Endodermal cell (in vitro differentiated cells): ENCODE measurements at places on chromosomes 13 and 19.

- DNase-seq, result no peak
These were observed 1.2 kb downstream of the ACP5 start for GRCh38 chr19:11576227-11576626.

GRCh38 chr19:2731181-2731995, 8.4 kb downstream of the SLC39A3 start:
- DNase-seq, result no peak

- DNase-seq, result no peak
These were observed 25.1 kb downstream of the DOT1L start for GRCh38 chr19:2188708-2189385.

DNA sequence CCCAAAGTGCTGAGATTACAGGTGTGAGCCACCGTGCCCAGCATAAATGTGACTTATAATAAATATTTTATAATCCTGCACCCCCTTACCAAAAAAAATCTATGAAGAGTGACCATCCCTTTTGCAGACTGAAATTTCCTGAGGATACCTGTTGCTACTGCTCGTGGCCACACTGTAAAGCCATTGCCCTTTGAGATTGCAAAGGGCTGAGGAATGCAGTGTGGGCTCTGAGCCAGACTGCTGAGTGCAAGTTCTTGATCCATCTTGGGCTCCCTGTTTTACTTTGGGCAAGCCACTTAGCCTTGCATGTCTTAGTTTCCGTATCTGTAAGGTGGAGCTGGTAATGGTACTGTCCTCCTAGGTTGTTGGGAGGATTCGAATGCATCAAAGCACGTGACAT, 23.4 kb downstream of the SIPA1L3 start:
- DNase-seq, result no peak

DNA sequence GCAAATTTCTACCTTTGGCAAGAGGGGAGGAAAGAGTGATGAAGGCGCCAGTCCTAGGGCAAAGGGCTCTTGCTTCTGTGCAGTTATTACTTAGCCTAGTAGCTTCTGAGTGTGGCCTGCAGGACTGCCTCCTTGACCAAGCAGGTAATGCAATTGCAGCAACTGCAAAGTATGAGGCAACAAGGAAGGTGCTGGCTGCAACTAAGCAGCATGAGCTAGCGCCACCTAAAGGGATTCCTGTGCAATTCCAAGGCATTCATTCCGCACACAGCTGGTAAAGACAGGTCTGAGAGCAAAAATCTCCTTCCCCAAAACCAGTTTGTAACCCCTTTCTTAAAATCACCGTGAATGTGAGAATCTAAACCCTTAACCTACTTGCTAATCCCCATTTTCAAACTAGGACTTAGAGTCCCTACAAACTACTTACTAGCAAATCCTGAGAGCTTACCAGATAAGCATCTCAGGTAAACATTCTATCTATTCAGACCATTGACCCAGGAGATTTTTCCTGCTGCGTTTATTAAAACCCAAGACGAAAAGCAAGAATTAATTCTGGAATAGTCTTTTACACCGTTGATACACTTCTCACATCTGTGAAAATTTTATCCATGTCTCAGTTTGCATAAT, 62.9 kb downstream of the DCT start:
- peak; percentile 87 for DNase-seq

- DNase-seq, result no peak
These were observed 42.0 kb downstream of the CYSLTR2 start for GRCh38 chr13:48695776-48696175.

GRCh38 chr19:30393729-30394480, 21.7 kb downstream of the ZNF536 start:
- no peak for DNase-seq
